ENCODE measurements at places on chromosomes 7 and 10.

DNA sequence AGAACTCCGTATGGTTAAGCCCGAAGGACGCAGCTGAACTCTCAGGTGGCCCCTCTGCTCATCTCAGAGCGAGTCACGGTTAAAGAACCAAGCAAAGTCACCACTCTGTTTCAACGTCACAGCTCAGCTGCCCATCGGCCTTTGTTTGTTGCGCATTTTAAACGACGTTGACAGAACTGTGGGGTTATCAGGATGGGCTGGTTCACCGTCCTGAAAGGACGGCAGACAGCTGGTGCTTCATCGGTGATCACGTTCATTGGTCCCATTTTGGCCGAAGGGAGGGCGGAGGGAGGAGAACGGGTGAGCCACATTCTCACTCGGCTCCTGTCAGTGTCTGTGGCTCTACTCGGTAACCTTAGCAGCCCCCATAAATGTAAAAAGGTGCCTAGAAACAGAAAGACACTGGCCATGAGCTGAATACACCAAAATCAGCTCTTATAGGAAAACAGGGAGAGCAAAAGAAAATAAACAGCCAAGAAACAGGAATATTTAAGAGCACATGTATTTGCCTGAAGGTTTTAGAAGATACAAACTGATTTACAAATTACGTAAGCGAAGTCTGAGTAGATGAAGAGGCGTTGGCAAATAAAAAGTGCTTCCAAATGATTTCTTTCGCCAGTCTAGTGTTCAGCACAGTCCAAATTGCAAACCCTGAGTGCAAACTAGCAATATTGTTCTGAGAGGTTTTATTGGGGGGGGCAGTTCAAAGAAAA lies 8.4 kb downstream of the PRKAG2 start:
- DNase-seq: no peak

GRCh38 chr10:111076682-111077478 lies at the start of gene ADRA2A:
Gene ADRA2A, plus strand, starts transcription at chr10:111077029. Its CDS starts 968 bp downstream, at chr10:111077997.
- DNase-seq: no peak

DNA sequence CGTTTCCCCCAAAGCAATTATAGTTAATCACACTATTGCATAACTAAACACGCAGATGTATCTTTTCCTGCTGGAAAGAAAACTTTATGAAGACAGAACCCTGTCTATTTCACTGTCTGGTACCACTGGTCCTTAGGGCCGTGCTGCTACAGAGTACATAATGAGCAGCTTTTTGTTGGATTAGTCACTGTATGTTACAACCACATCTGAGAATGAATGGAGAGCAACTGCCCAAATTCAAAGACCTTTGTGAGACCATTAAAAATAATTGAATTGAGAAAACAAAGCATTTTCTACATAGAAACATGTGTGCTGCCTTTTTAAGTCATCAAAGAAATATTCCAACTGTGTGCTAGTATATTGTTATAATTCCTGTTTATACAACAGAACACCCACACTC lies 111.3 kb upstream of the SORCS1 start:
- DNase-seq: no peak

DNA sequence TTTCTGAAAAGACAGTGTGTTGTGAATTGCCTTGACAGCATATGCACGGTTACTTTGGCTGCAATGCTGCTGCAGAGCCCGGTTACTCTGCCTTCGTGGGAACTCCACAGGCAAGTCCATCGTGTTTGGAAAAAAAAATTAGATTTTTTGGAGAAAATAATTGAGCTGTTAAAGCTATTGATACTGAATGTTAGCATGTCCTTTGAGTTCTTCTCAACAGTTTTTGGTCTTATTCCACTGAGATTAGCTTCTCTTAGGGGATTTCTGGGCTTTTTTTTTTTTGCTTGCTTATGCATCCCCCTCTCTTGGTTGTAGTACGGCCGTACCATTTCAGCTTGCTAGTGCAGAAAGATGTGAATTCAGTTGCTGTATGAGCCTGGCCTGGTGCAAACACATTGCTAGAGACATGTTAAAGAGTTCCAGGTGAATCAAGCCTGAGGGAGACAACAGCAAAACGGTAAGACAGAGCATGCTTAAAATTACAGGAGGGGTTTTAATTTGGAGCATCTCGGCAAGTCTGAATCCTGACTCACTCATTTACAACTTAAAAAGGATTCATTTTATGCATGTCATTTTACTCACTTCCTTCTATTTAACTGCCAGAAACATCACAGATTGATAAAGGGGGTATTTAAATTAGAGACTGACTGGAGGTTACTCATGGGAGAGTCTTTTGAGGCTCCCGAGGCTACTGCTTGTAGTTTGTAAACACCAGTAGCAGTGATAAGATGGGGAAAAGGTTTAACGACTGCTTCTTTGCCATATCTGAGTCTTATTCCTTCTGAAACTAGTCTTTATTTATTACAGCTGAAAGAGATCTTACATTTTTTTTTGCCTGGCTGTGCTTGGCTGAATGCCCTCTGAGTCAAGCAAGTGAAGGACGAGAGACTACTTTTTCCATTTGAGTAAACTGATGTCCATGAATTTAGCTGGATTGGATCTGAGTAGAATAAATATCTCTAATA lies 113.7 kb downstream of the CDK14 start:
- DNase-seq: no peak

DNA sequence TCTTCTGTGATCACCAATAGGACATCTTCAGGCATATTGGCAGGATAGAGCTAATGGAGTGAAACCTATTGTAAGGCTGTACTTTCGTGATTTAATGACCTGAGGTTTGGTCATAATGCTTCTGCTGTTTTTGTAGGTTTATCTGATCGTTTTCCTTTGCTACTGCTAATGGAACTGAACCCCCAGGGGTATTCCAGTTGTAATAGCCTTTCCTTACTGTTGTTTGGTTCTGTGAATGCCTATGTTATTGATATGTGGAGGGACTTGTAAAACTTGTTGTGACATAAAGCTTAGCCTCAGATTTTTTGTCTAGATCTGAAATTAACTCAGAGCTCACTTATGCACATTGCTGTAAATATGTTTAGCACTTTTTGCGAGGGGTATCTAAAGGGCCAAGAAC lies 10.9 kb upstream of the VWA2 start:
- no peak for DNase-seq

GRCh38 chr7:105016709-105017656 lies 3.0 kb downstream of the KMT2E start:
- no peak for DNase-seq
